ENCODE measurements at places on chromosomes 16 and 17.
A peak's percentile ranks its signal among the peaks of the same experiment; 100 is the strongest.

GRCh38 chr17:42118545-42118944 lies 2.6 kb downstream of the KAT2A start:
- H3K36me3 ChIP-seq = peaks cover 10% of the 10 kb centered on the region
- DNase-seq = no peak
- no peaks in the 10 kb centered on the region for H3K27me3 ChIP-seq
- no peak overlapping the region for H3K27ac ChIP-seq

GRCh38 chr17:68238871-68239253 lies 9.0 kb upstream of the AMZ2 start:
- DNase-seq = no peak
- H3K27me3 ChIP-seq = no peaks in the 10 kb centered on the region
- H3K4me1 ChIP-seq = peaks cover 6% of the 10 kb centered on the region
- no peaks in the 10 kb centered on the region for H3K36me3 ChIP-seq
- H3K4me3 ChIP-seq = no peak overlapping the region

DNA sequence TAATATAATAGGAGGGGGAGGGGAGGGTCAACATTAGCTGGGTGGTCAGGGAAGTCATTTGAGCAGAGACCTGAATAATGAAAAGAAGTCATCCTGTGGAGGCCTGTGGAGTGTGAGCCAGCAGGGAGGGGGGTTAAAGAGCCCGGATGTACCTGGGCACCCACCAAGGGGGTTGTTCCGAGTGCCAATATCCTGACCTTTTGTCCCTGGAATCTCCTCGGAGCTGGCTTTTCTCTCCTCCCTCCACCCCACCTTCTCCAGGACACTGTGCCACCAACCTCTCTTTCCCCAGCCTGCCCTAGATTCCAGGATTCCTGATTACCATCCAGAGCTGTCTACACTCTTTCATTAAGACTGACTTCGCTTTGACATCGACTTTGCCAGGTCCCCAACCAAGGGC lies 6.2 kb downstream of the SHBG start:
- no peaks in the 10 kb centered on the region for H3K27me3 ChIP-seq
- no peak overlapping the region for H3K27ac ChIP-seq
- H3K36me3 ChIP-seq = no peaks in the 10 kb centered on the region
- H3K4me1 ChIP-seq = peaks cover 6% of the 10 kb centered on the region
- H3K4me3 ChIP-seq = no peak overlapping the region

DNA sequence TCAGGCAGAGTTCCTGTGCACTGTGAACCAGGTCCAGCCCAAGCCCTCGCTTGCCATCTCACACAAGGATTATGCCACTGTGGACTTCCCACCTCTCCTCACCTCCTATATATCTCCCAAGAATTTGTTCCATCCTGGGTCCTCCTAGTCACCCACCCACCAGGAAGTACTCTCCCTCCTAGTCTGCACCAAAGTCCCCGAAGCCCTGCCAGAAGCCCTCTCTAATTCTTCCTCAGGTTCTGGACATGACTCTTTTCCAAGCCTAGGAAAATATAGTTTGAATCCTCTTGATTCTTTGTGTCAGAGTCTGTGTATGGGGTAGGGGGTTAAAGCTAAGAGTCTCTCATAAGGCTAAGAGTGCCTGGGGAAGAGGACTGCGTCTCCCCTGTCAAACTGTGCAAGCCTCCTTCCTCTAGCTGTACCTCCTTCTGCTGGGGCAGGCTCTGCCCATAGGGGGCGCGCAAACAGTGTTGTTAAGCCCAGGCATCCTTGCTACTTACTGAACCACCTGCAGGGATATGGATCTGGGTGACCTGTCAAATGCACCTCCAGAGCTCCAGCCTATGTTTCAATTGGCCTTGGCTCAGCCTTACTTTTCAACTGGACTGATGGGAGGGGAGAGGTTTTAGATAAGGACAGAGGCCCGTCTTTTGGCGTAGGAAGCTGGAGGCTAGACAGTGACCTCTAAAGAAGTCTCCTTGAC lies 16.6 kb upstream of the DLX4 start:
- no peak overlapping the region for H3K4me3 ChIP-seq
- peak; percentile 65 for DNase-seq
- no peaks in the 10 kb centered on the region for H3K27me3 ChIP-seq
- no peak overlapping the region for H3K27ac ChIP-seq
- no peaks in the 10 kb centered on the region for H3K4me1 ChIP-seq
- H3K36me3 ChIP-seq = no peaks in the 10 kb centered on the region

DNA sequence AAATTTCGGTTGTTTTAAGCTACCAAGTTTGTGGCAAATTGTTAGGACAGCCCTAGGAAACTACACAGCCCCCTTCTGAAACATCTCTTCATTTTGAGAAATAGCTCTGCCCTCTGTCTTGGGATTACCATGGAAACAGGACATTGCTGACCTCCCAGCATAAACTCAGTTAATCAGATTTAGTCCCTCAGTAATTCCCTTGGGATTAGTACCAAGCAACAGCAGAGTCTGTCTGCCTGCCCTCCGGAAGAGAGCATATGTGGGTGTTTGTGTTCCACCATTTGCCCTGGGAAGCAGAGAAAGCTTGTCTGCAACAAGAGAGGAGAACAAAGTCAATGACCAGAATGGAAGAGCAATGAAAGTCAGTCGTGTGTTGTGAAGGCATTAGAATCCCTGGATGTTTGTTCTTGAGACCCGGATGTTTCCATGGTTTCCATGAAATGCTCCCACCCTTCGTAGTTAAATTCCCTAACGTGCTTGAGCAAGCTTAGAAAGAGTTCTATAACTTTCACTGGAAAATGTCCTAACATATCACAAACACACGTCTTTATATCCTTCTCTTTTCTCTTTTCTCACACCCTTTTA lies 26.2 kb downstream of the NUDT7 start:
- DNase-seq = no peak
- no peak overlapping the region for H3K4me3 ChIP-seq

- no peak overlapping the region for H3K27ac ChIP-seq
- no peaks in the 10 kb centered on the region for H3K36me3 ChIP-seq
- no peak overlapping the region for H3K4me3 ChIP-seq
- DNase-seq = no peak
- peaks cover 37% of the 10 kb centered on the region for H3K4me1 ChIP-seq
Measured at GRCh38 chr16:85587762-85588556, 25.2 kb upstream of the GSE1 start.

GRCh38 chr16:87046235-87046634 lies 271.0 kb downstream of the C16orf95 start:
- H3K4me3 ChIP-seq = no peak overlapping the region
- H3K4me1 ChIP-seq = peaks cover 10% of the 10 kb centered on the region
- H3K27me3 ChIP-seq = no peaks in the 10 kb centered on the region
- no peaks in the 10 kb centered on the region for H3K36me3 ChIP-seq
- DNase-seq = no peak

GRCh38 chr17:65078441-65079160 lies 22.1 kb upstream of the GNA13 start:
- no peak overlapping the region for H3K27ac ChIP-seq
- no peak overlapping the region for H3K4me3 ChIP-seq
- peaks cover 5% of the 10 kb centered on the region for H3K27me3 ChIP-seq
- H3K4me1 ChIP-seq = no peaks in the 10 kb centered on the region

- no peak overlapping the region for H3K27ac ChIP-seq
- H3K27me3 ChIP-seq = no peaks in the 10 kb centered on the region
- no peak for DNase-seq
- H3K36me3 ChIP-seq = no peaks in the 10 kb centered on the region
Measured at GRCh38 chr16:74611721-74612120, 4.8 kb upstream of the GLG1 start.

DNA sequence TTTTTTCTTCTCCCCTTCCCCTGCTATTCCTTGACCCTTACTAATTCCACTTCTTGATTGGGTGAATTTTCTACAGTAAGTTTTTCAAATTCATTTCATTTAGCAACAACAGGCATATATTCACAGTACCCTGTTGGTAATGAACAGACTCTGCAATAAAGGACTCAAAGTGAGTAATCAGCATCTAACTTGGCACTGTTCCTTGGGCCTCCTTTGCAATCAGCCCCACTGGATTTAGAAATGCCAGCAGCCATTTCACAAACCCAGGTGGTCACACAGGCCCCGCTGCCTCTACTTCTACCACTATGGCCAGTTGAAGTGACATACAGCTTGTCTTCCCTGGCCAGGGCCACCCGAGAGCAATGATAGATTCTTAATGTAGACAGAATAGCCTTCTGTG lies 113.8 kb downstream of the CYB561 start:
- no peaks in the 10 kb centered on the region for H3K4me1 ChIP-seq
- no peak overlapping the region for H3K27ac ChIP-seq
- H3K36me3 ChIP-seq = peaks cover 67% of the 10 kb centered on the region
- H3K4me3 ChIP-seq = no peak overlapping the region

DNA sequence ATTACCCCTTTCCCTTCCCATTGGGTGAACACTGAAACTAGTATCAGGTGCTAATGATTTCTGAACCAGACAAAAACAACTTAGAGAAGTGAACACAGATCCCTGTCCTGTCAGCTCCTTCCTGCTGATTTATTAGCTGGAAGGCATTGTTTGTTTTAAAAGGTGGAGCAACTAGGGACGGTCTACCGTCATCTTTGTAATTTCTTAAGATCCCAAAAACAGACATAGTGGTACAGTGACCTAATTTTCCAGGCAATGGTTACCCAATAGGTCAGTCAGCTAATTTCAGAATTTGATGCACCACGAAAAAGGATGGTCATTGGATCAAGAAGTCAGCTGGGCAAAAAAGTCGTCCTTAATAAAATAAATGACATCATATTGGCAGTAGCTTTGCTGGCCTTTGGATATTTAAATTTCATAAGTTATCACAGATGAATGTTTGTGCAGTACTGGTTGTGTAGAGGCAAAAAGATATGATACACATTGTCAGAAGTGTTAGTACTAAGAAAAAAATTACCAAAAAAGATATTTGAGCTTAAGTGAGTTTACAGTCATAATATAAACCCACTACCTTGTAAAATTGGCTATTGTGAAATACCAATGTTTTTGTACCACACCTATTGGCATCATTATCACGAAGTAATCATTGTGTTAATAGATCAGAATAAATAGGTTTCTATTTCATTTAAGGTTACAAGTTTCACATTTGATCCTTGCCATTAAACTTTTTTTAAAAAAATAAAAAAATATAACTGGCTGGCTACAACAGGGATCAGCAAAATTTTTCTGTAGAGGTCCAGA lies 27.2 kb upstream of the KCNJ16 start:
- H3K4me1 ChIP-seq = no peaks in the 10 kb centered on the region
- H3K27ac ChIP-seq = no peak overlapping the region
- no peak overlapping the region for H3K4me3 ChIP-seq
- H3K27me3 ChIP-seq = no peaks in the 10 kb centered on the region

- peaks cover 6% of the 10 kb centered on the region for H3K4me1 ChIP-seq
- no peak overlapping the region for H3K27ac ChIP-seq
- no peaks in the 10 kb centered on the region for H3K27me3 ChIP-seq
- peaks cover 2% of the 10 kb centered on the region for H3K36me3 ChIP-seq
- no peak overlapping the region for H3K4me3 ChIP-seq
- DNase-seq = no peak
Measured at GRCh38 chr16:22071331-22071910, 20.9 kb upstream of the VWA3A start.

- no peak for DNase-seq
- H3K27ac ChIP-seq = no peak overlapping the region
- no peaks in the 10 kb centered on the region for H3K4me1 ChIP-seq
- H3K27me3 ChIP-seq = no peaks in the 10 kb centered on the region
Measured at GRCh38 chr16:67697422-67698185, 21.5 kb downstream of the GFOD2 start.

GRCh38 chr17:19867329-19868078 lies at the start of gene ULK2:
Gene ULK2 (minus strand): TSS chr17:19867936. CDS start chr17:19867417, 519 bp downstream.
- H3K27ac ChIP-seq = no peak within 1 kb of the TSS
- peaks cover 2% of the 10 kb centered on the region for H3K4me1 ChIP-seq
- H3K36me3 ChIP-seq = no peaks in the 10 kb centered on the region

DNA sequence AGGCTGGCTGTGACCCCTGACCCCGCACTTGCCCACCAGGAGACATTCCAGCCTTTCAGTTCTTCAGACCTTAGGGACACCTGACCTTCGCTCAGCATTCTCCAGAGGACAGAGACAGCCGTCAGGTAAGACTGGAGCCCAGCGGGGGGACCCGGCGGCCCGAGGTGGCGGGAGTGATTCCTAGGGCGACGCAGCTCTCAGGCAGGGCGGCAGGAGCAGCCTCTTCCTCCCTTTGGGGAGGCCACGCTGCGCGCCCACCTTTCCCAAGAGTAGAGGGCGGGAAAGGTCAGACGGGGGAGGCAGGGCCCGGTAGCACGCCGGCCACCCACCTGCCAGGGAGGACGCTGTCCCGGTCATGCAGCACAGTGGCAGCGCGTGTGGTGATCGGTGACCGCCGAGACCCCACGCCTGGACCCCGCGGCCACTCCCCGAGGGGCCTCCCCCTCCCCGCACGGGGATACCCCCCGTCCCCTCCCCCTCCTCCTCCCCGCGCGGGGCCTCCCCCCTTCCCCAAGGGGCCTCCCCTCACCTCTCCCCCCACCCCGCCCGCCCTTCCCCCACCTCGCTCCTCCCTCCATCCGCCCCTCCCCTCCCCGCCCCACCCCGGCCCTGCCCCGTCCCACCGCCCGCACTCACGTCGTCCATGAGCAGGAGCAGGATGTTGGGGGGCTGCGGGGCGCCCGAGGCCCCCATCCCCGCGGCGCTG lies 472 bp downstream of the GALNS start:
- H3K27ac ChIP-seq = no peak overlapping the region
- H3K36me3 ChIP-seq = peaks cover 16% of the 10 kb centered on the region
- H3K27me3 ChIP-seq = no peaks in the 10 kb centered on the region
- peak overlapping the region; percentile 87 for H3K4me3 ChIP-seq
